ENCODE measurements at places on chromosomes 4 and X.

DNA sequence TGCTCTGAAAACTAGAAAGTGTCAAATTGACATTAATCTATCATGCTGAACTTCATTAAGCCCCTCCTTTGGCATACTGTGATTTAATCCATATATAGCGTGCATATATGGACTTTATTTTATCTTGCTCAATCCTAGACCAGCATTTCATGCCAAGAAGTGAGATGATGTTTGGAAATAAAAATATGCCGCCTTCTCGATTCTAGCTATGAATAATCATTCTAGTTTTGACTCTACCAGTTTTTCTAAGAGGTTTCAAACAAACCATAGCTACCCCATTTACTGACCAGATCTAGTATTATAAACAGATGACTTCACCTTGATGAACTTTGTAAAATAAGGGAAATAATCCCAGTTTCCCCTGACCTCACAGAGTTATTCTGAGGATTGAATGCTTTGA is 95.0 kb downstream of the ARX start:
- DNase-seq: no peak

GRCh38 chr4:128841402-128841801 is 31.9 kb downstream of the JADE1 start:
- DNase-seq: no peak

DNA sequence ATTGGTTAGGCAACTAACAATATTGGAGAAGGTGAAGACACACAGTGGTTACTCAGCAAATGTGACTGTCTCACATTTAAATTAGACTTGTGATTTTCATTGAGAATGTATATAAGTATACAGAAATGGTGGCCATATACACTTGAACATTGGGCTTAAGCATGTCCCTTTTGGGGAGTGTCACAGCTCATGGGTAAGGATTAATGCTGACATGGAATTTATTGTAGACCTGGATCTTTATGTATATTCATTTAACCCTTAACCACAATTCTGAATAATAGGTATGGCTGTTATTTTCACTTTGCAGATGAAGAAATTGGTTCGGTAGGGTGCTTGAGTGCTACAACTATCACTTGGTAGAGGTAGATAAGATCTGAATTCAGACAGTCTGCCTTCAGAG is 95.5 kb upstream of the WDFY3 start:
- DNase-seq: no peak

DNA sequence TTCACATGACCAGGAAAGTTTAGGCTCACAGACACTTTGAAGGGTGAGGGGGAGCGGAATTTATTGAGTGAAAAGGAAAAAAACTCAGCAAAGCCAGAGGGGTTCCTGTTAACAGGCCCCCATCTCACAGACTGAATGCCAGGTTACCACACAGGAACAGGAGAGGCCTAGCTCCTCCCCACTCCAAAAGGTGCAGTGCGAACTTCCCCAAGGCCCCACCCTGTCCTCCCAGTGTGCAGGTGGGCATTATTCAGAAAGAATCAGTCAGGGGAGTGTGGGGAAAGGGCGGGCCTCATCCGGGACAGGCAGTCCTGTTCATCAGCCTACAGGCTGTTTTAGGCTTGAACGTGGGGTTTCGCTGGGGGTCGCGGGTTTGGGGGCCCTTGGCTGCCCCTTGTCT is 4.0 kb downstream of the OTC start:
- no peak for DNase-seq

- DNase-seq: no peak
These were observed 191.4 kb downstream of the ADAMTS3 start for GRCh38 chr4:72377491-72378194.

GRCh38 chr4:2470791-2471190 is 1.9 kb downstream of the RNF4 start:
- no peak for DNase-seq

GRCh38 chr4:25956260-25956659 is 42.2 kb downstream of the SMIM20 start:
- DNase-seq: no peak

- DNase-seq: no peak
These were observed 205.3 kb downstream of the TLL1 start for GRCh38 chr4:166078383-166078782.

- DNase-seq: no peak
These were observed 30.8 kb downstream of the HERC3 start for GRCh38 chr4:88623097-88623496.

GRCh38 chrX:20538974-20539373 is 272.3 kb upstream of the RPS6KA3 start:
- no peak for DNase-seq

DNA sequence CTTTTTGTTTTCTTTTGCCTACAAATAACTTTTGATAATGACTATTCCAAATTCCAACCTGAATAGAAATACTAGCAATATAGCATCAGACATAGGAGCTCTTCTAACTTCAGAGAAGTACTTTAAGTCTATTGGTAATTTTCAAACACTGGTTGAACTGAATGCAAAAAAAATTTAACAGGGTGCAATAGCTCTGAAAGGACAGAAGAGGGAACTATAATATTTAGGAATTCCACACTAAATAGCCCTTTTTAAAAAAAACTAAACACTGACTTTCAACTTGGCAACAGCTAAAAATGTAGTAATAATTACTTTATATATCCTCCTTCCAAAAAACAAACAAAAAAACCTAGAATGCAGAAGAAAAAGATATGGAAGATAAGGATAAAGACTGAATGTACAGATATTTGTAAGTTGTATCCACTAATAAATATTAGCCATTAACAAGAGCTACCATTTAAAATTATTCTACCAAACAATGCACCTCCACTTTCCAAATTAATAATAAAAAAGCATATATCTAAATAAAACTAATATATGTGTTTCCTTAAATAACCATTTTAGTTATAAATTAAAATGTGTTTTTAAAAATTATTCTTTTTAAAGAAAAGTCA is 81.4 kb downstream of the FBXW7 start:
- no peak for DNase-seq

DNA sequence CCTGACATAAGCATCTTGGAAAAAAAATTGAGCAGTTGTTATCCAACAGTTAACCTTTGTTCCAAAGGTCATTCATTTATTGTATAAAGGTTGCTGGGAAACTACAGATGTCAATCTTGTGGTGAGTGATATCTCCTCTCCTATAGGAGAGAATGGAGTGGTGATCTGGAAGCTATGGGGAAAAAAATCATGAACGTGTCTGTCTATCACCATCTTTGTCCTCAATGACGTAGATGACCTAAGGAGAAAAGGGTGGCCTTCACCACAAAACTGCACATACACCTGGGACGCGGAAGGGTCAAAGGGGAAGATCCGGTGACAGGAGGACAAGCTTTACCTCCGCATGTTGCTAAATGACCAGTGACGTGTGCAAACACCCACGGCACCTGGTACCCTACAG is 27.3 kb downstream of the ASB5 start:
- no peak for DNase-seq

DNA sequence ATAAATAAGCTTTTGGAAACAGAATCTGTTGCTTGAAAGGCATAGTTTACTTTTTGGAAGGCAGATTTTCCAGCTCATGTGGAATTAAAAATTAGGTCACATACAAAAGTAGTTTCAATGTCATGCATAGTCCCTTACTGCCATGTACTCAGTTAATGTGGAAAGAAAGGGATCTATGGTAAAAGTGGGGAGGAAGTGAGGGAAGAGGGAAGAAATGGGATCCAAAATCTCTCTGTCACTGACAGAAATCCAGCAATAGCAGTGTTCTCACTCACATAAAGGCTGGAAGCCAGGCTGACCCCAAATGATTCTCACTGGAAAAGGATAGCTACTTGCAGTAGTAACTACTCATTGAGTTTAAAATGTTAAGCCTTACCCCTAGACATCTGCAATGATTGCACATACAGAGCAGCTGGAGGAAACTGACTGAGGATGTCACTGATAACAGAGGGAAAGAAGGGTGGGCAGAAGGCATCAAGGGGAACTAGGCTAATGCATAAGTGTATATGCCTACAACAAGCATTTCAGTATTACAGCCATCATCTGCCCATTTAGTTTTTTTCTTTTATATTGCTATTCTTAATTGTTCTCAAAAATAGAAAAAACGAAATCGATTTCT is 445.6 kb downstream of the FAT4 start:
- no peak for DNase-seq

- DNase-seq: no peak
These were observed 5.7 kb downstream of the FAM50A start for GRCh38 chrX:154449618-154450017.

DNA sequence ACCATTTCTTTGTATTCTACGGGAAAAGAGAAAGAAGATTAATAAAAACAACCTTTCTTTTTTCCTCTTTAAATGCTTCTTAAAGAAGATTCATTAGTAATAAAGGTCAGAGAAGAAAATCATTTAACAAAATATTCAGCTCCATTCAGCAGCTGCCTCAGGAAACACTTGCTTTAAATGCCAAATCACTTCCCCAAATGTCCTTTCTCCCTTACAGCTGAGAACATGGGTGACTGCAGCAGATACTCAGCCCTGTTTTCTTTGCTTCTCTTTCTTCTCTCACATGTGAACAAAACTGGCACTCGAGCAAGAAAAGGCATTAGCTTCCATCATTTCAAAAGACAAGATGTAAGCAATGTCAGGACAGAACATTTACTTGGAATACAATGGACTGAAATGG is 120.2 kb downstream of the INPP4B start:
- DNase-seq: no peak

DNA sequence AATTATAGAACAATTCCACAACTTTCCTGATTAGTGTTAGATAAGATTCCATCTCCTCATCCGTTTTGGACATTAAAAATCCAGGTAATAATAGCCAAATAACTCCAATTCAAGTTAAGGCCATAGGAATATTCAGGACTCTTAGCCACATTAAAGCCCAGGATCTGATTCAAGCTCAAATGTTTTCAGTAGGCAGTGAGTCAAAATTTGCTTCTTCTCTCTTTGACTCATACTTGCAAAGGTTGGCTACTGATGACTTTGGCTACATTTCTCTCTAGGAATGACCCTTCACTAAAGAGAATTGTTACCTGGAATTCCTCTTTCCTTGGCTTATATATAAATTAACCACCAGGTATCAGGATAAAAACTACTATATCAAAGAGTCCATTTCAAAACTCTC is 354.9 kb upstream of the HS3ST1 start:
- no peak for DNase-seq

DNA sequence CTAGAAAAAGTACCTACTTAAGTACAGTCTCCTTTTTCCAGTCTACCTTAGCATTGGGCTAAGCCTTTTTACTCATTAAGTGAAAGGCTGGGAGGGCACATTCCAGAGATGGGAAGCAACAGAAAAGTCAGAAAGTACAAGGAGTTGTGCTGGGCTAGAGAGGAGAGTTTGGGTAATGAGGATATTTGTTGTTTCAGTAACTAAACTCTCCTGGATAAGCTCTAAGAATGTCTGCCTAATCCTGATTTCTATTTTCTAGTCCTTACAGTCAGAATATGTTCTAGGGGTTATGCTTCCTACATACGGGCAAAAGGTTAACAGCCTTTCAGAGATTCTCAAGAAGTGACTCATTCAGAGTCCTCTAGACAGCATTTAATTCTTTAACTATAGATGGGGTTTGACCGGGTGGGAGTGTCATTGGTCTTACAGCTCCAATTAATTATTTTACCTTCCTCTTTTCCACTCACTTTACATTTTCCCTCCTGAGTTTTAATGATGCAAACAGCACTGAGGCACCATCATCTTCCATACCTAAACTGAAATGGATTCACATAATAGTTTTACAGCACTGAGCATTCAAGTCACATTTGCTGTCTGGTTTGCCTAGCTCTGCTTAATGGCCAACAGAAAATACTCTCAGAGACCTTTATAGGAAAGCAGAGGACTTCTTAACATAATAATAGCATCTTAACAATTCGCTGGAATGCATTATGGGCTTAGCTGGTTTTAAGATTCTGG is 42.9 kb downstream of the USP26 start:
- DNase-seq: no peak

GRCh38 chr4:188154668-188155405 is 15.6 kb downstream of the TRIML1 start:
- no peak for DNase-seq

GRCh38 chr4:6689506-6689960 is 4.1 kb upstream of the S100P start:
- no peak for DNase-seq

DNA sequence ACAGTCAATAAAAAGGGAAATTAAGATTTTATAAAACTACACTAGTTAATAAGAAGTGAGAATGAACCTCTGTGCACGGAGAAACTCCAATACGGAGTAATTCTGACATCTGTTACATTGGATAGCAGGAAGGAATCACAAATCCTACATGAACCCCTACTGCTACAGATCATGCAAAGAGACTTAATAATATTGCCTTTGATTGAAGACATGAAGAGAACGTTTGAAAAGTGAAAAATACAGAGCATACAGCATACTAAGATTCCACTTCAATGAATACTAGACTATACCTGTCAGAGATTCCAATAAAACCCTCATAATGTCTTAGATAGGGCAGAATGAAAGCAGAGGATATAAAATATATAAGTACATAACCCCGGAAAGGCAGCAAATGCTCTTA is 360.4 kb upstream of the GALNT7 start:
- DNase-seq: no peak

DNA sequence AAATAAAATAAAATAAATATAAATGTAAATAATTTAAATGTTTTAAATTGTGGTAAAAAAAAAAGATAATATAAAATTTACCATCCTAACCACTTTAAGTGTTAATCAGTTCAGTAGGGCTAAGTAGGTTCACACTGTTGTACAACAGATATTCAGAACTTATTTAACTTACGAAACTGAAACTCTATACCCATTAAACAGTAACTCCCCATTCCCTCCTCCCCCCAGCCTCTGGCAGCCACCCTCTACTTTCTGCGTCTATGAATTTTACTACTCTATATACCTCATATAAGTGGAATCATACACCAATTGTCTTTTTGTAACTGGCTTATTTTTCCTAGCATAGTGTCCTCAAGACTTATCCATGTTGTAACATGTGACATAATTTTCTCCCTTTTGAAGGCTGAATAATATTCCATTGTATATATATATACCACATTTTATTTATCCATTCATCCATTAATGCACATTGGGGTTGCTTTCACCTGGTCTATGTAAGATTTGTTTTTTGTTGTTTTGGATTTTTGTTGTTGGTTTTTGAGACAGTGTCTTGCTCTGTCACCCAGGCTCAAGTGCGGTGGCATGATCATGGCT is 32.5 kb upstream of the ELF2 start:
- no peak for DNase-seq

DNA sequence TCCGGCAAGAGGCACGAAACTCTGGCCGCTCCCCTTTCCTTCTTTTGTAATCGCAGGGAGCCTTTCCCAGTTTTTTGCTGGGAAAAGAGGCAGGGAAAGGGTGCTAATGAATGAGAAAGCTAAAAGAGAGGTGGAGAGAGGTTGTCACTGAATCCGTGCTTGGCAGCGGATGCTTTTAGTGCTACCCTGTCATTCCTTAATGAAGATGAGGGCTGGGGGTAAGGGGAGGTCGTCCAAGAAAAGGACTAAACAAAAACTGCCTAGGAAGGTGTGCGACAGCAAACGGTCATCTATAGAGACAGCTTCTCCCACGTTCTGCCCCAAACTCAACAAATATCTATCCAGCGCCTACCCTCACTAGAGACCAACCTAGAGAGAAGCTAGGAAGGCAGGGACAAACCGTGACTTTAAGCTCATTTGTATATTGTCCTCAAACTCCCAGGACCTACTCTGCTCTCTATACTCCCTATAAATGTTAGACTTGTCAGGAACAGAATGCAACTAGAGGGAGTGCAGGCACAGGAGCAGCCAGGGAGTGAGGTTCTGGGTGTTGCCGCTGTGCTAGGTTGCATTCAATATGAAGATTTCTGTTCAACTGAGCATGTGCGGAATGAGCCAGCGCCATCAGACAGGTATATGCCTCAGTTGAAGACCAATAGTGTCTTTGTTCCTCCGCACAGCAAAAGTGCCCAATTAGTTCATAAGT is 777 bp upstream of the CASK start:
- DNase-seq: peak; percentile 2

Measured in occipital lobe (tissue), 3 donors.